ENCODE measurements at places on chromosomes 2 and 18. TPM values are rescaled to one million over a fixed set of nuclear protein-coding genes. Genes with fewer than 3 reads are reported as not detected.

The ZC3H8 gene
- 20.6 TPM for total RNA-seq

The POMC gene
- not detected for total RNA-seq

The PPP1R7 gene
- 38.9 TPM for total RNA-seq

GRCh38 chr2:141438536-141438935 lies 692.3 kb downstream of the LRP1B start:
- no peak for DNase-seq
- H3K27ac ChIP-seq: no peak overlapping the region
- peaks cover 45% of the 10 kb centered on the region for H3K27me3 ChIP-seq
- H3K36me3 ChIP-seq: no peaks in the 10 kb centered on the region
- no peak overlapping the region for H3K4me3 ChIP-seq

DNA sequence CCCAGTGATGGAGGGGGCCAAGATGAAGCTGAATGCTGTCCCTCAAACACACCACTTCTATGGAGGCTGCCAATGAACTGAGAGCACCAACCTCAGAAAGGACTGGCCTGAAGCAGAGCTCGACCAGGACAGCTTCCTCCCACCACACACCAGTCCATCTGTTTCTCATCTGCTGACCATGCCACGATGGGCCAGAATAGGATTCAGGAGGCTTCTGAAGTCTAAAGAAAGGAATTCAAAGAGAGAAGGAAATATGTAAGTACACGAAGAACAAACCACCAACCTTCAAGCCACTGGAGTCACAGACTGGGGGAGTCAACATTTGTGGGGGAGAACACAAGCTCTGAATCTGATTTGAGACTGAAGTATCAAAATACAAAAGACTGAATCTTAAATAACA lies 157.6 kb upstream of the CCDC68 start:
- no peak overlapping the region for H3K27ac ChIP-seq
- DNase-seq: no peak
- no peaks in the 10 kb centered on the region for H3K27me3 ChIP-seq
- no peak overlapping the region for H3K4me3 ChIP-seq
- H3K36me3 ChIP-seq: no peaks in the 10 kb centered on the region

- DNase-seq: no peak
- H3K4me3 ChIP-seq: no peak overlapping the region
- H3K27ac ChIP-seq: no peak overlapping the region
Observed at GRCh38 chr2:161839926-161840325, 215.7 kb downstream of the SLC4A10 start.

All from MCF 10A (cell line).